Activated CD8-positive, alpha-beta memory T cell treated with anti-CD3 and anti-CD28 coated beads for 4 hours (primary cell): ENCODE measurements at places on chromosomes 7 and 10.

DNA sequence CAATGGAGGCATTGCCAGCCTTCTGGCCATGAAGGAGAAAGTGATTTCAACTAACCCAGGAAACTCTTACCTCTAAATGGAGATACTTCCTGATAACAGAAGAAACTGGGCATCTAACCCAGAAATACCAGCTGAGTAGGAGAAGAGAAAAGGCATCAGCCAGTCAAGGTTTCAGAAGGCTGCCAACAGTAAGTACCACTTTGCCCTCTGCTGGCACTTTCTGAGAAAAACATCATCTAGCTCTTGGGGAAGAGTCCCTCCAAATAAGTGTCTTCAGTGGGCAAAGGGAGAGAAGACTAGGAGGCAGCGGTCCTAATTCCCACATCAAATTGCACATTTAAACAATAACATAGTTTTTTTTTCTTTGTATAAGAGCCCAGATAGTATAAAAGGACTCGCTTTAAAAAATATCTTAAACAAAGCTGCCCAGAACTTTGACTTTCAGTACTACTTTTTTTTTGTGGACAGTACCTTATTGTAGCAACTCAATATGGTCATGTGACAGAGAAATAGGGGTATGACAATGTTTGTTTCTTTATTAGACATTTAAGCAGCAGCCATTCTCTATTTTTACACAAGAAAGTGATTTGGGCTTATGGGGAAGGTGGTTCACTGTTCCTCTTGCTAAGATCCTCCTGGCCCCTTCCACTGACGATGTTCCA lies 157.3 kb downstream of the CTTNBP2 start:
- no peak for DNase-seq

- peak; percentile 76 for DNase-seq
Measured at GRCh38 chr7:151876899-151877777, at the start of gene PRKAG2. PRKAG2 (minus strand) TSS chr7:151877115; CDS start chr7:151876620, 495 bp downstream.

- DNase-seq = no peak
Measured at GRCh38 chr7:26683277-26683676, 181.1 kb downstream of the SKAP2 start.

DNA sequence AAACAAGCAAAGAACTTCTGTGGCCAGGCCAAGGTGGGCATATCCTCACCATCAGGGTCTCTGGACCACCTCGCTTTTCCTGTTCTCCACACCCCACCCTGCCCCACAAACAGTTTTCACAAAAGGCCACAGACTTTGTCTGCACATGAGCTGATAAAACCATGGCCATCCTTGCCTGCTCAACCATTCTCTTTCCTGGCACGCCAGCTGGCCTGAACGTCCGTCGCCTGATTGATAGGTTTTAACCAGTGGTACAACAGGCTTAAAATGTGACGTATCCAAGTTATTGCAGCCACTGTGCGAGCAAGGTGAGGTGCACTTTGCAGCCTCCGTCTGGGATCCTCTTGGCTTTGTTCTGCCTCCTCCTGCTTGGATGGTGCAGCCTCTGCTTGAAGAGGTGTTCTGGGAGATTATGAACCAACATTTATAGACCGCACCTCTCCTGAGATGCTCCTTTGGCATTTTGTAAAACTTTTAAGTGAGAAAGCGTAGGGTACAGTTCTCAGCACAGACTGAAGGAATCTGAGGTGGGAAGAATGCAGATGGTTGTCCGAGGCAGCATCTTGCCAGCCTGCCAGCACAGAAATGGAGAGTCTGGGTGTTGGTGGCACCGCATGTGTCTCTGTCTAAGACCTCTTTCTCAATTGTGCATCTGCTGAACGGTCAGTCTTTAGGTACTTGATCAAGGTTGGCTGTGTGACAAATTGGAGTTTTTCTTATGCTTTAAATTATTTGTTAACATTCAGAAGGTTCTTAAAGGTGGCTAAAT lies 288.3 kb downstream of the CELF2 start:
- no peak for DNase-seq

DNA sequence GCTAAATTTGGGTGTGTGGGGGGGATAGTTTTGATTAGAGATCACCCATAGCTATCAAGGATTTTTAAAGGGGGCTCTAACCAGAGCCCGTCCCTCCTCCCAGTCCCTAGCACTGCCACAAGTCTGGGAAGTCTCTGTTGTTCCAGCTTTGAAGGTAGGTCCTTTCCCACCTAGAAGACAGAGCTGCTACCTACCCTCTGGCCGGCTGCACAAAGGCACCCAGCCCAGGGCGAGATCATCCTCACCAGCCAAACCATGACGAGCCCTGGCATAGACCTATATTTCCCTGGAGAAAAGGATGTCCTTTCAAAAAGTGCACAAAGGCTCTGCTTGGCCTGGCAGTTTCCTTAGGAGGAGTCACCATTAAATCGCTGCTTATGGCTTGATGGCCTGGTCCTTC lies 147.8 kb downstream of the CYP26A1 start:
- no peak for DNase-seq

DNA sequence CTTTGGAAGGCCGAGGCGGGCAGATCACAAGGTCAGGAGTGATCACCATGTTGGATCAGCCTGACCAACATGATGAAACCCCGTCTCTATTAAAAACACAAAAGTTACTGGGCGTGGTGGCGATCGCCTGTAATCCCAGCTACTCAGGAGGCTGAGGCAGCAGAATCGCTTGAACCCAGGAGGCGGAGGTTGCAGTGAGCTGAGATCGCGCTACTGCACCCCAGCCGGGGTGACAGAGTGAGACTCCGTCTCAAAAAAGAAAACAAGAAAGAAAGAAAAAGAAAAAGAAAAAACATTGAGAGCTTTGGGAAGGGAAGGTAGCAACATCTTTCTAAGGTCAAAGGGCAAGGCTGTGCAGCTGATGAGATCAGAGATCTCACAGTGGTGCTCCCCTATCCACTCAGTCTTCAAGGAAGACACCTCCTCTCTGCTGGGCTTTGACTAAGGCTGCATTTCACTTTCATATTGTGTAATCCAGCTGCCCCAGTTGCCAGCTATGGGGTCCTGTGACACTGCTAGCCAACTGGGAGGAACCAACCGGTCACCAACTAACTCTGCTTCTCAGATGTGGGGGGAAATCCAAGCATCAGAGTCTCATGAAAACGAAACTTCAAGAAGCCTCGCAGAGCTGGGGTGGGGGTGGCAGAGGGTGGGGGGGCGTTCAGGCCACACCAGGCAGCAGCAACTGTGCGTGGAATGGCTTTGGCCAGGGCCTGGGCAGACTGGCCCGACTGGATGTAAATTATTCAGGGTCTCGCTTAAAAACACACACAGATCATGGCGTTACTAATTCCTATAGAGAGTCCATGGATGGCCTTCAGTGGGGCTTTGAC lies 1.5 kb downstream of the IL15RA start:
- DNase-seq = peak; percentile 20

- DNase-seq = no peak
Measured at GRCh38 chr7:76300166-76300731, 2.2 kb upstream of the HSPB1 start.

DNA sequence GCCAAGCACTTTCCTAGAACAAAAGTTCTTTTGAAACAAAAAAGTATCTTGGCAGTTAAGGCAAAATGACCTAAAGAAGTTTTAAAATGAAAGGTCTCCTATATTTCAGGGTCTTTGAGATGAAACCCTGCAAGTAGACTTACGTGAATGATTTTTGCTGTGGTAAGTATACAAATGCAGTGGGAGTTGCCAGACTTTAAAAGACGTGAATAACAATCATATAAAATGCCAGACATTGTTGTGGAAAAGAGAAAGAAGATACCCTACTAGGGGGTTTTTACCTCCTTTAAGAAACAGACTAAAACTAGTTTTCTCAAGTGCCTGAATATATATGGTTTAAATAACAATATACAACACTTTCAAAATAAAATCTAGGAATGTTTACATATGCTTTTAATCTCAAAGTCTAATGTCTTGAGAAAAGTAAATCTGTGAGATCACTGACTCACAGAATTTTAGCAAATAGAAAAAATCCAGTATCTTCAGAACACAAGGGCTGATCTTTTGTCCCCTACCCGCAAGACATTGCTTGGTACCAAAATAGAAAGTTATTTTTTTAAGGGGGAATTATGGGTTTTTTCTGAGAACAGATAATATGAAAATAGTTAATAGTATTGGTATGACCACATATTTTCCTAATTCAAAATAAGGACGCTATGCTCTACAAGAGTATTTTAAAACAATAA lies 29.5 kb downstream of the LRRC17 start:
- DNase-seq = no peak

- no peak for DNase-seq
Measured at GRCh38 chr7:158348446-158348845, 239.2 kb downstream of the PTPRN2 start.

DNA sequence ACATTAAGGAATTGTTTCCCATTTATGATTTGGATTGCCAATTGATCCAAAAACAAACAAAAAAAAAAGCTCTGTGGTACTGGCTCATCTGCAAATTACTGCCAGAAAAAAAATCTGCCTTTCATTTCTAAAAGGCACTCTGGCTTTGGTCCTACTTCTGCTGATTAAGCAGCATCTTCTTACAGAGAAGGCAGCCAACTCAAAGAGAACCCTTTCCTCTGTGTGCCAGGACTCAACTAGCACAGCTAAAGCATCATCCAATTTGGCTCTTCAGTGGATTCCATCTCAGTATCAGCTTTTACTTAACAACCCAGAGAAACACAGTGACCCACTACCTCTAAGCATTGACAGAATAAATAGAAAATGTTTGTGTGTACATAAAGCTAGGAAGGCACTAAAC lies 80.6 kb downstream of the GSAP start:
- no peak for DNase-seq

GRCh38 chr10:122126763-122127659 lies 138.0 kb downstream of the TACC2 start:
- no peak for DNase-seq

DNA sequence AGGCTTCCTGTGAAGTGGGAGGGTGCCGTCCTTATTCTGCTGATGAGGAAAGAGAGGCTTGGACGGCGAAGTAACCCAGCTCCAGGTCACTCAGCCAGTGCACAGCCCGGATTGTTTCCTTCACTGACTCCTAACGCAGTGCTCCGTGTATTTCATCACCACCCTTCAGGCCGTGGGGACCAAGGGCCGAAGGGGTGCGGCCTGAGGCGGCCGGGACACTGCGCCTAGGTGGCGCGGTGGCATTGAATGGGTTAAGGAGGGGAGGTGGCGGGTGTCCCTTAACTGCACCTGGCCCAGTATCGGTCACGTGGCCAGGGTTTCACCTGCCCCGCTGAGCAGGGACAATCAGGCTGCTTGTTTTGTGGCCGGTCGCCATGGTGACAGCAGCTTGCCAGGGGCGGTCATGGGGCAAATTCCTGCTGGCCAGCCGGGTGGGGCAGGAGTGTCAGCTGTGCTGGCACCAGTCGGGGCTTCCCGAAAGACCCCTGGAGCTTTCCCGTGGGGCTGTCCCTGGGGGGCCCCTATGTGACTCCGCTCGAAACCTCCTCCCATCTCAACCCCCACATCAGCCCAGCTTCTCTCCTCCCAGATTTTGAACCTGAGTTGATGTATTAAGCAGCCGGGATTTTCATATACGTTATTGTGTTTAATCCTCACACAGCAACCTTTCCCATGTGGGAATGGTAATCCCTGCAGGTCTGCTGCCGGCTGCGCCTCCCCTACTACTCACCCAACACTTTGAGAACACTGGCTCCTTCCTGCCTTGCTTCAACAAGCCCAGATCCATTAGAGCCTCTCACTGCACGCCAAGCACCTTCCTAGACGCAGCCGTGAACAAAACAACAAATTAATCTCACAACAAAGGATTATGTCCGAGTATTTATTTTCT lies 4.4 kb upstream of the ABHD11 start:
- DNase-seq = no peak

- no peak for DNase-seq
Measured at GRCh38 chr10:121734589-121735045, 136.4 kb upstream of the FGFR2 start.

DNA sequence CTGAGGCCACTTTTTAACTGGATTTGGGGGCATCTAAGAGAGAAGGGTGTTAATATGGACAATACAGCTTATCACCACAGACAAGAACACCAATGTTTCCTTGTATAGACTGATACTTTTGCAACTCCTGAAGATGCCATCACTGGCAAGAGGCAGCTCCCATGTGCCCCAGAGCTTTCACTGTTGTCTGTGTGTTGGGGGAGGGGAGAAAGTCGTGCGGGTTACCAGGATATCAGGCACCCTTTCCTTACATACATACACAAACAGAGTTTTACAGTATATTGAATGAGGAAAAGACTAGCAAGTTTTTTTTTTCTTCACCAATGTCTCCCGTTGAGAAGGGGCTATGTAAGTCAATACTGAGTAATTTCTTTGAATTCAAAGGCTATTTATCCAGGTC lies 4.1 kb upstream of the DLX6 start:
- no peak for DNase-seq

- no peak for DNase-seq
Measured at GRCh38 chr7:427506-428103, 92.0 kb downstream of the PDGFA start.

DNA sequence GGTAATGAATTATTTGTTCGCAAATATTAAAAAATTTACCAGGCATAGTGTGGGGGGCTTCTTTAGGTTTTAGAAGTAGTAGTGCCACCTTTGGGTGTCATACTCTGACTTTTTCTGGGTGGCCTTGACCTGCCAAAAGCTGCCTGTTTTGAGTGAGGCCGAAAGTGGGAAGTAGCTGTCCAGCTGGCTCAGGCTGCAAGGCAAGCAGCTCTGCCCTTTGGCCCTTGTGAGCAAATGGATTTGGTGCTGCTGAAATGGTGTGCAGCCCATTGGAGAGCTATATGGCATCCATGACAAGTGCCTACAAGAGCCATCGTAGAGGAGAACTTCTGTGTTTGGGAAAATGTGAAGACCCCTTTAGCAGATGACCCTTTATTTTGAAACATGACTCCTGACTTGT lies 20.2 kb upstream of the ICA1 start:
- DNase-seq = no peak

DNA sequence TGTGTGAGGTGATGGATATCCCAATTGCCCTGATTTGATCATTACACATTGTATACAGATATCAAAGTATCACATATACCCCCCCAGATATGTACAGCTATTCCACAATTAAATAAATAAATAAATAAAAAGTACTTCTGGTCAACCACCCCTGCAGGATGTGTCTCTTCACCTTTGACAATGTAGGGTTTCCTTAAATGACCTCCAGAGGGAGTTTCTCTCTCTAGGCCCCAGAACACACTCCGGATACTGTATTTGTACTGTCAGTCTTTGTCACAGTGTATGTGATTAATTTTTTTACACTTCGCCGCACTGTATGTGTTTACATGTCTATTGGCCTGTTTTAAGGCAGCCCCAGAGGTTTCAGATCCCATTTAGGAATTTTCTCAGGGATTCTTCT lies 123.6 kb downstream of the ADCYAP1R1 start:
- no peak for DNase-seq

DNA sequence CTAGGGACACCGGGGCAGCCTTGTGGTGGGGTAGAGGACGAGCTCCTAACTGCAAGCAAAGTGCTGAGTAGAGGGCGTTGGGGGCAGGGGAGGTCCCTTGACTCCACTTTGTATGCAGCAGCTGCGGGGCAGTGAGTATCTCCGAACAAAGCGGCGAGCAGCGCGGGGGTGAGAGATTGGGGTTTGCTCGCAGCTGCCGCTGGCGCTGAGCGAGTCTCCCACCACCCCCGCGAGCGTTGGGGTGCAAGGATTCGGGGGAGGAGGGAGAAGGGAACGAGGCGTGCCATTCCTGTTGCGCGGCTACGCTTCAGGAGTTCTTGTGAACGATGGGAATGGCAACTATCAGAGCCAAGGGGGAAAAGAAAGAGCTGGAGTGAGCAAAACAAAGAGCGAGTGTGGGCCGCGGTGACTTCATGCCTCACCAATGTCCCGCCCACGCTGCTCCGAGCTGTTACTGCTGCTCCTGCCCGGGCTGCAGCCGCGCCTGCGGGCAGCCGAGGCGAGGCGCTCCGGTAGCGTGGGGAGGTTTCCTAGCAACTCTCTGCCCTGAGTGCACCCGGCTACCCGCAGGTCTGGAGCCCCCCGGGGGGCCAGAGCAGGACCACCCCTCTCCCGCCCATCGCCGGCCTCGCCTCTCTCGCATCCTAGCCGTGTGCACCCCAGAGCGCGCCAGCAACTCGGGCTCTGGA lies at the start of gene ITGB8:
Gene ITGB8, plus strand, starts transcription at position 662 of the 689 bp plus-strand sequence. CDS start 907 bp downstream, outside the sequence.
- DNase-seq = peak; percentile 19
